Muscle of leg (tissue), 16 donors: ENCODE measurements at places on chromosomes 2 and 18.

DNA sequence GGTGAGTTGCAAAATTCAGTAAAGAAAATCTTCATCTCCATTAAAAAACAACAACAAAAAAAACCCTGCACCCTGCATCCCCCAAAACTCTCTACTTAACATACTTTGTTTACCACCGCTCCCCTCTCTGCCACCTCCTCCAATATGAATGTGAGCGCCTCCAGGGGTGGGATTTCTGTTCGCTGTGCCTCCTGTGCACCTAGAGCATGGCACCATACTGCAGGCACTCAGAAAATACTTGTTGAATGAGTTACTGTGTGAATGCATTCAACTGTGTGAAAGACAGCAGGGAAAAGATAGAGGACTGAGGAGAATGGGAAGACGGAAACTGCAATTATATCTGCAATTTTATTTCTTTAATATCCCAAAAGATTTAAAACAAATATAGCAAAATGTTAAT, 4.5 kb downstream of the CEBPZ start:
- no peak for DNase-seq

- no peak for DNase-seq
These were observed 41.9 kb downstream of the RHOB start for GRCh38 chr2:20488782-20489181.

GRCh38 chr2:63051795-63052333, 1.2 kb downstream of the OTX1 start:
- no peak for DNase-seq

DNA sequence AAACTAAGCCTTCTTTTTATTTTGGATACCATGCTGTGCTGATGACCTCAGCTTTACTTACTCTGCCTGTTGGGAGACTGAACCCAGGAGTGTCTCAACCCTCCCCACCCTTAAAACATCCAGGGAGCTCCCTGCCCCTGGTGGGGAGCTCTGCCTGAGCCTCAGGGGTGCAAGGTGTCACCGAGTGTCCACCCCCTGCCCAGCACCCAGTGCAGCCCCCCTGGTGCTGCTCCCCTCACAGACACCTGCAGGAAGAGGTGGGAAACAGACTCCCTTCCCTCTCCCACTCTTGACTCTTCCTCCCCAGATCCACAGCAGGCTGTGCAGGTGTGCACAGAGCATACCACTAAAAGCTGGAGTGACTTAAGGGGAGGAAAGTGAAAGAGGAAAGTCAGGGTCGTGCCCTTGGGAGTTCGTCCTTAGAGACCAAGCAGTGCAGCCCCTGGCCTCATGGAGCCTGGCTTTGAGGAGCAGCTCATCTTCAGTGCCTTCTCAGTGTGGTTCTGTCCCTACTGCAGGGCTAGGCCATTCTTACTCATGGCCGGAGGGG, 51.3 kb downstream of the MYO7B start:
- no peak for DNase-seq

DNA sequence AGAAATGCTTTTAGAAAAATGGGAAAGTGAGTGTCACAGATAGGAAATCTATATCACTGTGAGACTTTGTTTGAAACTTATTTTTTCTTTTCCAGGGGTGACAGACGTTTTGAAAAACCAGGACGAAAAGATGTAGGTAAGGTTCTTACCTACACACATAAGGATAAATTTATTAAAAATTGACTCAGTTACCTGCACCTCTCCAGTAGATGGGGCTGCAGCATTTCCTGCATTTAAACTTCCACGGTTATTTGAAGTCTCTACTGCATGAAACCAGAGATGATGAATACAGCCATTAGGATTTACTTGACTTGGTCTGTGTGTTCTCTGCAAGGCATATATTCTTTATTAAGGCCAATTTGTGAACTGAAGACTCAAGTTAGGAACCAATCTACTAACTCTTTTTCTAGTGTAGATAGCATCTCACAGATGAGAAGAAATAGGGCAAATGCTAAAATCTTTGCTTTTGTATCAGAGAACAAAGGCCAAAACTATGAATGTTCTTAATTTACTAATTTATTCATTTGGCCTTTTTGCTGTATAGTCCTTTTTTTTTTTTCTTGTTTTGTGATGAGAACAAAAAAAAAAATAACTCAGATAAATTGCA, 15.0 kb downstream of the KCNJ13 start:
- DNase-seq: peak; percentile 27

GRCh38 chr2:24330161-24330560, 30.2 kb downstream of the ITSN2 start:
- no peak for DNase-seq

GRCh38 chr2:128490881-128491691, 172.4 kb upstream of the HS6ST1 start:
- DNase-seq: no peak

DNA sequence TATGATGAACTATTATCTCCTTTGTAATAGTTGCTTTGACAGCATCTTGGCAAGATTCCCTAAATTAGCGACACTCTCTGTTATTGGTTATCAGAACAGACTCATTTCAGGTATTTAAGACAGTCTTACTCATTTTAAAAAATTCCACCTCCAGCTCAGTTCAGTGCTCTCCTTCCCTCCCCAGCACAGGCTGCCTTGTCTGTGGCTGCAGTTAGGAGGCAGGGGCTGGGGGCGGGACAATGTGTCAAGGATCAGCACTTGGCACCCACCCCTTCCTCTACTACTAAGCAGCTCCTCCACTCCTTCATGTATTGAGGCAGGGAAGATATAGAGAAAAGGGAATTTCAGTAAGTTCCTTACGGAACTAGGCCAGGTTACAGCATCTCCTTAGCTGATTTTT, 85.0 kb downstream of the VSNL1 start:
- DNase-seq: no peak

GRCh38 chr18:55300936-55301531, 287.0 kb downstream of the TCF4 start:
- peak; percentile 76 for DNase-seq

- peak; percentile 86 for DNase-seq
These were observed 4.7 kb upstream of the STAMBP start for GRCh38 chr2:73823916-73824523.

DNA sequence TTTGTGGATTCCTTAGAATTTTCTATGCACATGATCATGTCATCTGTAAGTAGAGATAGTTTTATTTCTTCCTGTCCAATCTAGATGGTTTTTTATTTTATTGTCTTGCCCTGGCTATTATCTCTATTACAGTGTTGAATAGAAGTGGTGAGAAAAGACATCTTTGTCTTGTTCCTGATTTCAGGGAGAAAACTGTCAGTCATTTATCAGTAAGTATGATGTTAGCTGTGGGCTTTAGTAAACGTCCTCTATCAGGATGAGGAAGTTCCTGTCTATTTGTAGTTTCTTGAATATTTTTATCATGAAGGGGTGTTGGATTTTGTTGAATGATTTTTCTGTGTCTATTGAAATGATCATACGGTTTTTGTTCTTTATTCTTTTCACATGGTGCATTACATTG, 5.3 kb downstream of the PLEKHH2 start:
- no peak for DNase-seq

DNA sequence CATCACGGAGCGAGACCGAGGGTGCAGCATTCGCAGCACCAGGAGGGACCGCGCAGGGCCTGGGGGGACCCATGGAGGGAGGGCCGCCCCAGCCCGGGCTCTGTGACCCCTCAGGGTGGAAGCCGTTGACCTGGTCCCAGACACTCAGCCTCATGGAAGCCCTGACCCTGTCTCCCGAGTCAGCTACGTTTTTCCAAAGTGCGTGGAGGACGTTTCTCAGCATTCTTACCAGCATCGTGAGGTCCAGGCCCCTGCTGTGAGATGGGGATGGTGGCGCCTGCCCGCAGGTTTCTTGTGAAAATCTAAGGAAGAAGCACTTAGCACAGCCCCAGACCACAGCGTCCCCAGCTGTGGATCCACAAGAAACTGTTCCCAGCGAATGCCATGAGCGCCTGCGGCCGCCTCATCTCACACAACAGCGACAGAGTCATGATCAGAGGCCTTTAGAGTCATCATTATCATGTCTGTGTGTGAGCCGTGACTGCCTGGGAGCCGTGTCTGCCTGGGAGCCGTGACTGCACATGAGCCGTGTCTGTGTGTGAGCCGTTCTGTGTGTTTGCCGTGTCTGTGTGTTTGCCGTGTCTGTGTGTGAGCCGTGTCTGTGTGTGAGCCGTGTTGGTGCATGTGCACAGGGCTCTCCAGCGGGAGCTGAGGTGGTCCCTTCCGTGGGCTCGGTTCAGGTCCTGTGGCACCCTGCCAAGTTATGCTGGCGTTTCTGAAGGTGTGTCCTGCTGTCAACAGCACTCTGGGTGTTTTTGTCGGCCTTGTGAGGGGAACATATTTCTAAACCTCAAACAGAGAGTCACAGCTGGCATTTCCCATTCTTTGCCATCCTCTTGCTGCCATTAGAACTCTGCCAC, 49.2 kb upstream of the KCNG2 start:
- no peak for DNase-seq

GRCh38 chr2:17070711-17071110, 405.1 kb upstream of the CYRIA start:
- no peak for DNase-seq

GRCh38 chr18:37457341-37457740, 108.3 kb downstream of the CELF4 start:
- DNase-seq: no peak

DNA sequence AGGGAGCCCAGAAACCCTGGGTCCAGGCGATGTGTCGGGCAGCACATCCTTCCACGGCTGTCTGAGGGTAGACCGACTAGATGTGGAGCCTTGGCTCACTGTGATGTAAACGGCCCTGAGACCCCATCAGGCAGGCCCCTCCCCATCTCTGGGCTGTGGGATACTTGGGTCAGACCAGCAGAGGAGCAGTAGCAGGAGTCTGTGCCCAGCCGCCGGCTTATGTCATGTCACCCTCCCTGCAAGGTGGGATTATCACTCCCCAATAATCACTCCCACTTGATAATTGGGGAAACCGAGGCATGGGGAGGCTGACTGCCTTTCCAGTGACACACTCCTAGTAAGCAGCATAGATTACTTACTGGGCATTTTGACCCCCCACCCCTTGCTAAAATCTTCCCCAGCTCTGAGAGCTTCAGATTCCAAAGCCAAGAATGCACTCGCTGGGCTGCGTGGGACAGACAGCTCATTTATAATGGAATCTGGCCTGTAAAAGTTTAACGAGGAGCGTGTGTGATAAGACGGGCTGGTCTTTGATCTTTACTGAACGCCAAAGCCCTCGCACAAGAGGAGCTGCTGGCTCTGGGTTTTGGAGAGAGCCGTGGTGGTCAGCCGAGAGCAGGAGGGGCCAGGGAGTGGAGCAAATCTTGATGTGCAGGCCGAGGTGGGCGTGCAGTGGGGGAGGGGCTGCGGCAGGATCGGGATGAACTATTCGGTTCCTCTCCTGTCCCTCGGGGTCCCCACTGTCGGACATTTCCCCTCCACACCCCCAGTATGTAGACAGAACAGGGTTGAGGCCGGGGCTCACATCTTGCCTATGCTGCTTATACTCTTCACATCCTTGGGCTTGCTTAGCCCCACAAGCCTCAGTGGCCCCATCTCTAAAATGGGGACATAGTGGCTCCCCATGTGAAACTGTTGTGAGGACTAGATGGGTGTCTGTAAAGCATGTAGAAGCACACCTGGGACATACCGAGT, 200.0 kb downstream of the GLI2 start:
- DNase-seq: no peak

- DNase-seq: no peak
These were observed 4.2 kb upstream of the ODC1 start for GRCh38 chr2:10452312-10452711.

DNA sequence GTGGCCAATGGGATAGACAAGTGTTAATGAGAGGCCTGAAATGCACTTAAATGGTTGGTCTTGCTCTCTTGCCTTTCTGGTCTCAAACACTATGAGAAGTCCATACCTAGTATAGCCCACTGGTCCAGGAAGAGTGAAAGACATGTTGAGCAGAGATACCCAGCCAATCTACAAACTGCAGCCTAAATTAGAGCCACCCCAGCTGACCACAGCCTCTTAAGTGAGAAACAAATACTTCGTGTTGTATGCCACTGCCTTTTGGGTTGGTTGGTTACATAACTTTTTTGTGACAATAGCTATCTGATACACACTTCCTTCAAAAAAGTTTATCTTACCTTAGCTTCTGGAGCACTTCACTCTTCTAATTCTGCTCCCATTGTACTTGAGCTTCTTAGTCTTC, 8.8 kb upstream of the EXOC6B start:
- DNase-seq: no peak

- no peak for DNase-seq
These were observed 252.6 kb downstream of the EXOC6B start for GRCh38 chr2:72573232-72573631.
